ENCODE measurements at places on chromosomes 4 and X.

GRCh38 chr4:141702472-141703182 is 66.2 kb downstream of the IL15 start:
- H3K4me1 ChIP-seq = no peaks in the 10 kb centered on the region
- no peak overlapping the region for H3K27ac ChIP-seq
- H3K27me3 ChIP-seq = no peaks in the 10 kb centered on the region
- H3K4me3 ChIP-seq = no peak overlapping the region

DNA sequence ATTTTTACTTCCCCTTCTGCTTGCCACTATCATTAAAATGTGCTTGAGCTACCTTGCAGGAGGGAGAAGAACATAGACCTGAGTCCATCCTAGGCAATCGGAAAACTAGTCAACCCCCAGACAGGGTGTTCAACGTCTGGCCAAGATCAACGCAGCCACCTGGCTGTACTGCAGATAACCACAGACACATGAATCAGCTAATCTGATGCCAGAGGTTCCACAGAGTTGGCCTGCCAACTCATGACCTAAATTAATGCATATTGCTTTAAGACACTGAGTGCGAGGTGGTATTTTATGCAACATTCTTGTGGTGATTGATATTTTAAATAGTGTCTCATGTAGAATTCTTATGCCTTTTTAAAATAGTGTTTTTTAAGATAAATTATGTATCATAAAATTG is 1283.8 kb upstream of the PABPC4L start:
- H3K4me1 ChIP-seq = no peaks in the 10 kb centered on the region
- H3K36me3 ChIP-seq = no peaks in the 10 kb centered on the region
- no peaks in the 10 kb centered on the region for H3K27me3 ChIP-seq

DNA sequence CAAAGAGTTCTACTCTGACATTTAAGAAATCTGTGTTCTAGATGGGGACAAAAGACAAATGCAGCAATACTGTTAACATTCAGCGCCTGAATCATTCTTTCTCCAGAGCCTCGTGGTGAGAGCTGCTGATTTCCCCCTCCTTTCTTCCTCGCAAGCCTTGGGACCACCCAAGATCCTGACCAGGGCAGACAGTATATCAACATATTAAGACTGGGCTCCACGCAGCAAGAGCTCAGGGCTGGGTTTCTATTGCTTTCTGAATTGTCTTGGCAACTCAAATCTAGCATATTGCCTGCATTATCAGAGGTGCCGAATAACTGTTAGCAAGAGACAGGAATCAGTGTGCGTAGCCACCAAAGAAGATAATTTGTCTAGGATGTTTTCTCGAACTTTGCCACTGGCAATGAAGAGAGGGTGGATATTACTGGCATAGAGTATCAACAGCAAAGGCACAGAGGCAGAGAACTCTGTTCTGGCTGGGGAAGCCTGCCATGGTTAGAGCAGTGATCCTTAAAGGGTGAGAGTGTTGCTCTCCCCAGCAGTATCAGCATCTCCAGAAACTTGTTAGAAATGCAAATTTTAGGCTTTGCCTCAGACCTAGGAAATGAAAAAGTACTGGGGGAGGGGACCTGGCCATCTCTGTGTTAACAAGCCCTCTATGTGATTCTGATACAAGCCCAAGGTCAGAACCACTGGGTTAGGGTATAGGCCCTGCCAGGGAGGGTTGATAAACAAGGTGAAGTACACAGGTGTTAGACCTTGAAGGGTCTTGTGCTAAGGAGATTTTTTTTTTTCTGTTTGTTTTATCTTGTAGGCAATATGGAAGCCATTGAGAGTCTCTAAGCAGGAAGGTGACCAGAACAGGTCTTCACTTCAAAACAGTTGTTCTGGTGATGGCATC is 46.2 kb upstream of the MID1IP1 start:
- no peaks in the 10 kb centered on the region for H3K36me3 ChIP-seq
- H3K27me3 ChIP-seq = no peaks in the 10 kb centered on the region
- no peak overlapping the region for H3K4me3 ChIP-seq
- no peaks in the 10 kb centered on the region for H3K4me1 ChIP-seq

DNA sequence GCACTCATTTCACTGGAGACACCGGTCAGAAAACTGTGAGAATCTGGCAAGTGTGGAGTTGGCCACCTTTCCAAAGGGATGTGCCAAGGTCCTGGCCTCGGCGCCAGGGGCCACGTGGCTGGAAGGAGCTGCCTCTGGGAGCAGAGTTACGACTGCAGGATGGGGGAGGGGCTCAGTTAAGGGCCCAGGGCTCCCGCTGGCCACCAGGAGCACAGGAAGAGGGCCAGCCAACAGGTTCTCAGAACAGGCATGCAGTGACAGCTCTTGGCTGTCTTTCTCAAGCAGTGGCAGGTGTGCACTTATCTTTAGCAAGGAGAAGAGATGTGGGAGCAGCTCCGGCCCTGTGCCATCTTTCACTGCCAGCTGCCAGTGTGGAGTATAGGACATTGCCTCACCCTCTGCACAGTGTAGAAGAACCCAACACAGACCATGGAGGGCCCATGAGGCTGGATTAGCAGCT is 115.9 kb upstream of the RBPJ start:
- H3K36me3 ChIP-seq = no peaks in the 10 kb centered on the region
- no peak overlapping the region for H3K4me3 ChIP-seq
- DNase-seq = no peak
- H3K27me3 ChIP-seq = peaks cover 5% of the 10 kb centered on the region
- H3K27ac ChIP-seq = no peak overlapping the region
- H3K4me1 ChIP-seq = peaks cover 18% of the 10 kb centered on the region

GRCh38 chr4:70958681-70959080 is 34.8 kb upstream of the DCK start:
- H3K27me3 ChIP-seq = no peaks in the 10 kb centered on the region
- DNase-seq = no peak
- H3K4me1 ChIP-seq = no peaks in the 10 kb centered on the region
- no peak overlapping the region for H3K27ac ChIP-seq
- no peak overlapping the region for H3K4me3 ChIP-seq

DNA sequence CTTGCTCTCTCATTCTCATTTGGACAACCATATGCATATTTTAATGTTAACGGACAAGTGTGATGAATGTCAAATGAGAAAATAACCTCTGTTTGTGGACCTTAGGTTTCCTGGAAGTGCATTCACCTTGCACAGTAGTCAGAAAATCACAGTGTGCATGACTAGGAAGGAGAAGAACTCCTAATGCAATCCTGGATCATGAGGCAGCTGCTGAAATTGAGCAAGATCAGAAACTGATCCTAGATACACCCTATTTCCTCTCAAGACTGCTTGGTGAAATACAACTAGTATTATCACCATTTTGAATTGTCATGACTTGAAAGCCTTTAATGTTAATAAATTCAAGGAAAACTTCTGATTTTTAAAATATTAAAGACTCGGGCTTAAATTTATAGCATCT is 1148.9 kb downstream of the STIM2 start:
- no peak overlapping the region for H3K27ac ChIP-seq
- H3K36me3 ChIP-seq = no peaks in the 10 kb centered on the region
- no peak overlapping the region for H3K4me3 ChIP-seq
- no peaks in the 10 kb centered on the region for H3K27me3 ChIP-seq
- no peak for DNase-seq

DNA sequence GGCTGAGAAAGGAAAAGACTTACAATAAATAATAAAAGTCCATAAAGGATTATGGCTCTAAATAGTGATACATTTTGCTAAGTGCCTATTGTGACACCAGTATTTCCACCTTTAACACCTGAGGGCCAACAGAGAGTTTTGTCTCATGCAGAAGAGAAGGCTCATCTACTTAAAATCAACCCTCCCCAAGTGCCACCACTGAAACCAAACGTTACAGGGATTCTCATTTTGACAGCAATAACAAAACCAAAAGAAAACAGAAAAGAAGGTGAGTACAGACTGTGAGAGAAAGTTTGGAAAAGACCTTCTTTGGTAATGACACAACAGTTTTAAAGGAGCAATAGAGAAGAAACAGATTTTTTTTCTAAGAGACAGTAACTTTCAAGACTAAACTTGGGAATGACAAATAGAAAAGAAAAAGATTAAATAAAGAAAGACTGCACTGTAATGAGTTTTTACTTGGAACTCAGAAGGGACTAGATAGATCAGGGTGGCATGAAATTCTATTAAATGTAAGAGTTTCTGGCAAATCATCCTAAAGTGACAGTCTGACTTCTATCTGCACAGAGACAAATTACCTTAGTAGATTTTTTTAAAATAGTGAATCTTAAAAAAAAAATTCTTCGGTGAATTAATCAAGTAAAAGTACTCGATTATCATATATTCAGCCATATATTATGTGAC is 109.7 kb downstream of the ZNF827 start:
- H3K36me3 ChIP-seq = no peaks in the 10 kb centered on the region
- no peak for DNase-seq
- no peak overlapping the region for H3K4me3 ChIP-seq
- H3K4me1 ChIP-seq = no peaks in the 10 kb centered on the region
- no peaks in the 10 kb centered on the region for H3K27me3 ChIP-seq

DNA sequence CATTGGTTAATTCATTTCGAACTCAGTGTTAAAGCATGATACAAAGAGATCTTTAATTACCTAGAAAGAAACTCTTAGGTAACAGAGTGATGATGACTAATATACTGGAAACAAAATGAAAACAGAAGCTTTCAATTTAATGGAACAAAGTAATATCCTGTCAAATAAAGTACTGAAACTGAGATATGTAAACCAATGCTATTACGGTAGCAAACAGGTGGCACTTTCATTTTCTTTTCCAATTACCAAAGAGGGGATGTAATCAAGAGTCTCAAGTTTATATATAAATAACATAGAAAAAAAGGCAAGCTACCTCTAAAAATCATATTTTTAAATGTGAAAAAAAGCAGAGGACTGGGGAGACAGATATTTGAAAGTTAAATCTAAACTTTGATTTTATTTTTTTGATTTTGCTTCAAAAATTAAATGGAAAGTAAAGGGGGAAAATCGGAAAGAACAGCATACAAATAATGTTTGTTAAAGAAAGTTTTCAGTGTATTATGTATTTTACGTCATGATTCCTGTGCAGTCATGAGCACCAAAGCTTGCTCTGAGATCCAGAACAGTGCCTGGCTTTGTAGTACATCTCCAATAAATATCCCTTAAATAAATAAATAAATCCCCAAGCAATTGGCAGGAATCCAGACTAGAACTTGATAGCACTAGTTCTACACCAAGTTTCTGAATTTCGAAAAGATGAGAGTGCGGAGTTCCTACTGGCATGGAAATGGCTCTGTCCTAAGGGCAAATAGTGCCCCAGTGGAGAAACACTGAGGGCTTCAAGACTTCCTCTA is 25.0 kb upstream of the RAPGEF2 start:
- no peaks in the 10 kb centered on the region for H3K36me3 ChIP-seq
- no peaks in the 10 kb centered on the region for H3K4me1 ChIP-seq

DNA sequence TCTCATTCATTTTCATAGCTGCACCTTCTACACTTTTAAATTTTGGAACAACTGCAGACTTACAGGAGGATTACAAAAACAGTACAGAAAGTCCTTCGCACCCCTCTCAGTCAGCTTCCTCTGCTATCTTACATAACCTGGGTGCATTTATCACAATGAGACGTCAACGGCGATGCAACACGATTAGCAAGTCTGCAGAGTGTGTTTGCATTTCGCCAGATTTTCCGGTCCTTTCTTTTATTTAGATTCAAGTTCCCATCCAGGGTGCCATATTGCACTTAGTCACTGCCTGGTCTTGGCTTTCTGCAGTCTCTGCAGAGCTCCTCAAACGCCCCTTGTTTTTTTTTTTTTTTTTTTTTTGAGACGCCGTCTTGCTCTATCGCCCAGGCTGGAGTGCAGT is 85.9 kb downstream of the ASMT start:
- H3K27ac ChIP-seq = no peak overlapping the region
- no peaks in the 10 kb centered on the region for H3K4me1 ChIP-seq
- no peaks in the 10 kb centered on the region for H3K27me3 ChIP-seq
- H3K4me3 ChIP-seq = no peak overlapping the region

DNA sequence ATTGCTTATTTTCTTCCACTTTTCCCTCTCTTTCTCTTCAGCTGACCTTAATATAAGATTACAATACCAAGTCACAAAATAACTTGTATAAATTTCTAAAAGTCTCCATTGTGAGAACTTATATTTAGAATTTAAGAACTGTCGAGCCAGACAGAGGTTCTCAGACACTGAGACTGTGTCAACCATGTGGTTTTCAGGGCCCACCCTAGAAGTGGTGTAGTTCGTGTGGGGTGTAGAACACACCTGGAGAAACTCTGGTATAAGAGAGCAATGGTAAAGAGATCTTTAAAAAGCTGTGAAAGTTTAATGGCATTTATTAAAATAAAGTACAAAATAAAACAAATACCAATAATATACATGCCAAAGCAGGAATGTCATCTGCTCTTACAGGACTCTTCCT is 19.7 kb downstream of the CPEB2 start:
- H3K4me1 ChIP-seq = no peaks in the 10 kb centered on the region
- no peak overlapping the region for H3K27ac ChIP-seq
- DNase-seq = no peak
- H3K27me3 ChIP-seq = no peaks in the 10 kb centered on the region

DNA sequence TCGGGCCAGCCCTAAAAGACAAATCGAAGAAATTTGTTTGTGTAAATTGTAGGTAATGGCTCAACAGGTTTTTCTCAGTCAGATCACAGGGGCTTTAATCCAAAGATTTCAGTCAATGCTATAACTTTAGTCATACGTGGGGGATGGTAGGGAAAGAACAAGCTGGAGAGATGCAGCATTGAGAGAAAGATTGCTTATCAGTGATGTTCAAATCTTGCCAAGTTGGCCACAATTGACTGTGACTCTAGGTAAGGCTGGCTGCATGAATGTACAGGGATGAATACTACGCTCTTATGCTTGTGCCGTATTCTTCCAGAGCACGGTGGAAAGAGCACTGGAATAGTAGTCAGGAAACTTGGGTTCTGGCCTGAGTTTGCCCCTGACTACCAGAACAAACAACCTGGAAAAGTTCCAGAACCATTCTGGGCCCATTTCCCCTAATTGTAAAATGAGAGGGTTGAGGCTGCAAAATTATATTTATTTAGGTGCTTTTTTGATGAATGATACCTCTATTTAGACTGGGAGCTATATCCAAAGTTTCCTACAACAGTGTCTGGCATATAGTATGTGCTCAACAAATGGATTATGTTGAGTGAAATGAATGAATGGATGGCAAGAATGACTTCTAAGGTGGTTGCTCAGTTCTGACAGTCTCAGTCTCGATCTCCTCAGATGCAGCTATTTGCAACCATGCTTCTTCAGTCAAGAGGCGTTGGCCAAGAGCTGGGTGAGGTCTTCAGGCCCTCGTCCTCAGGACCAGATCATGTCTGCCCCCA is 44.4 kb downstream of the TSC22D3 start:
- no peaks in the 10 kb centered on the region for H3K36me3 ChIP-seq
- DNase-seq = no peak
- H3K4me3 ChIP-seq = no peak overlapping the region
- peaks cover 36% of the 10 kb centered on the region for H3K4me1 ChIP-seq
- H3K27me3 ChIP-seq = no peaks in the 10 kb centered on the region
